ENCODE measurements at places on chromosomes 5 and 9. TPM values are rescaled to one million over a fixed set of nuclear protein-coding genes. Genes with fewer than 3 reads are reported as not detected.

Gene IRX2
- total RNA-seq: not detected

Gene PCDH12
- total RNA-seq: 3.6 TPM

Gene PCDHGB5
- total RNA-seq: 6.9 TPM

Gene SLC45A2
- not detected for total RNA-seq

Gene CD72
- not detected for total RNA-seq

Gene NR2F1-AS1
- total RNA-seq: 9.5 TPM

- no peaks in the 10 kb centered on the region for H3K36me3 ChIP-seq
- H3K4me3 ChIP-seq: no peak overlapping the region
- no peak overlapping the region for H3K27ac ChIP-seq
- no peaks in the 10 kb centered on the region for H3K27me3 ChIP-seq
Observed at GRCh38 chr5:147621016-147621415, 111.1 kb upstream of the DPYSL3 start.

Gene NUTM2F
- not detected for total RNA-seq

Gene ADGRV1
- total RNA-seq: 0.50 TPM

- H3K27ac ChIP-seq: no peak overlapping the region
- no peaks in the 10 kb centered on the region for H3K27me3 ChIP-seq
- no peak for DNase-seq
- H3K36me3 ChIP-seq: no peaks in the 10 kb centered on the region
- no peak overlapping the region for H3K4me3 ChIP-seq
Observed at GRCh38 chr5:126446498-126447224, 23.5 kb downstream of the GRAMD2B start.

DNA sequence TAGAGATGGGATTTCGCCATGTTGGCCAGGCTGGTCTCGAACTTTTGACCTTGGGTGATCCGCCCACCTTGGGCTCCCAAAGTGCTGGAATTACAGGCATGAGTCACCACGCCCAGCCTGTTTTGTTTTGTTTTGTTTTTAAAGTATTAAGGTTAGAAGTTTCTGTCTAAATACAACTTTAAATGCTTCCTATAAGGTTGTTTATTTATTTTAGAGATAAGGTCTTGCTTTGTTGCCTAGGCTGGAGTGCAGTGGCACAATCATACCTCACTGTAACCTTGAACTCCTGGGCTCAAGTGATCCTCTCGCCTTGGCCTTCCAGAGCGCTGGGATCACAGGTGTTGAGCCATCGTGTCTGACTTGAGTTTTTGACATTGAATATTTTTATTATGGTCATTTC, 11.4 kb downstream of the MRRF start:
- no peak overlapping the region for H3K4me3 ChIP-seq
- H3K4me1 ChIP-seq: no peaks in the 10 kb centered on the region
- no peak overlapping the region for H3K27ac ChIP-seq
- H3K27me3 ChIP-seq: no peaks in the 10 kb centered on the region

DNA sequence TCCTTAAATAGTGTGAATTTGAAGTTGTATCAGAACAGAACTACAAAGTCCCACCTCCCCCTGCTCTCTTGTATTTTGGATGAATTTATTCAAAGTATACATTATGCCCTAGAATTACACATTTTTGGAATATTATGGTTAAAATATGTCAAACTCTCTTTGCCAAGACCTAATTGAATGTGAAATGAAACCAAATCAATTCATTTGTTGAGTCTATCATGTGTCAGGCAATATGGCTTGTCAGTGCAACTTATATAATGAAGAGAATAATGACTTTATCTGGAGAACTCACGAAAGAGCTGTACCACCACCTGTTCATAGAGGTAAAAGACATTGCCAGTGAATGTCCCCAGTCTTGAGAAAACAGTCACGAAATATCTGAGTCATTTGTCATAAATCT, 106.8 kb downstream of the TUSC1 start:
- no peak for DNase-seq
- H3K4me3 ChIP-seq: no peak overlapping the region
- H3K27me3 ChIP-seq: no peaks in the 10 kb centered on the region
- no peaks in the 10 kb centered on the region for H3K36me3 ChIP-seq

Gene CCDC183
- 0.33 TPM for total RNA-seq

Gene VCAN
- 117 TPM for total RNA-seq

- no peak overlapping the region for H3K4me3 ChIP-seq
- peaks cover 12% of the 10 kb centered on the region for H3K4me1 ChIP-seq
- H3K27ac ChIP-seq: no peak overlapping the region
- no peak for DNase-seq
- H3K36me3 ChIP-seq: no peaks in the 10 kb centered on the region
Observed at GRCh38 chr5:10591159-10591558, 27.3 kb downstream of the ANKRD33B start.

GRCh38 chr5:16179511-16179935, at the start of gene MARCHF11:
Gene MARCHF11, minus strand, starts transcription at chr5:16179791. Its CDS starts 216 bp downstream, at chr5:16179575.
- peaks cover 5% of the 10 kb centered on the region for H3K4me1 ChIP-seq
- H3K36me3 ChIP-seq: no peaks in the 10 kb centered on the region
- H3K27ac ChIP-seq: no peak within 1 kb of the TSS
- H3K4me3 ChIP-seq: peak within 1 kb of the TSS; percentile 12
- no peak for DNase-seq

- no peak for DNase-seq
- no peak overlapping the region for H3K4me3 ChIP-seq
- no peaks in the 10 kb centered on the region for H3K27me3 ChIP-seq
- H3K36me3 ChIP-seq: no peaks in the 10 kb centered on the region
- H3K4me1 ChIP-seq: no peaks in the 10 kb centered on the region
Observed at GRCh38 chr5:3302228-3302627, 293.4 kb upstream of the IRX1 start.

Gene DNAJC21
- 61.2 TPM for total RNA-seq

Gene IL5
- not detected for total RNA-seq

Gene PCAT7
- not detected for total RNA-seq

Gene MYMK
- total RNA-seq: not detected

DNA sequence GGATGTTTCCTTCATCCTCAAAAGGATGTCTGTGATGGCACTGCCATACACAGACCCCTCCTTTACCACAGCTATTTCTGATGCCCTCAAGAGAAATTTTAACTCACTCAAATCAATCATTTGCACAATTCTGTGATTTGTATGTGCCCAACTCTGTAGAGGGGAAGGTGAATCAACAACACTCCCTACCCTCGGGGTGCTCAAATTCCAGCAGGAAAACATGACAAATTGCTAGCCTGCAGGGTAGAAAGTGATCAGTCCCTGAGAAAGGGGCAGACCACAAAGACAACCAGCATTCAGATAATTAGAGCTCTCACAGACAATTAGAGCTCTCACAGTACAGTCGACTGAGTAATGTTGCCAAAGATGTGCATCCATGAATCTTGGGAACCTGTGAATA, 45.3 kb upstream of the FOXE1 start:
- no peaks in the 10 kb centered on the region for H3K36me3 ChIP-seq
- H3K27me3 ChIP-seq: peaks cover 50% of the 10 kb centered on the region
- H3K4me3 ChIP-seq: no peak overlapping the region
- no peak overlapping the region for H3K27ac ChIP-seq

Gene PFN3
- total RNA-seq: not detected

GRCh38 chr5:132112111-132112510, 38.5 kb downstream of the CSF2 start:
- no peak for DNase-seq
- H3K4me1 ChIP-seq: no peaks in the 10 kb centered on the region
- H3K27ac ChIP-seq: no peak overlapping the region
- H3K27me3 ChIP-seq: no peaks in the 10 kb centered on the region
- no peak overlapping the region for H3K4me3 ChIP-seq
- no peaks in the 10 kb centered on the region for H3K36me3 ChIP-seq

DNA sequence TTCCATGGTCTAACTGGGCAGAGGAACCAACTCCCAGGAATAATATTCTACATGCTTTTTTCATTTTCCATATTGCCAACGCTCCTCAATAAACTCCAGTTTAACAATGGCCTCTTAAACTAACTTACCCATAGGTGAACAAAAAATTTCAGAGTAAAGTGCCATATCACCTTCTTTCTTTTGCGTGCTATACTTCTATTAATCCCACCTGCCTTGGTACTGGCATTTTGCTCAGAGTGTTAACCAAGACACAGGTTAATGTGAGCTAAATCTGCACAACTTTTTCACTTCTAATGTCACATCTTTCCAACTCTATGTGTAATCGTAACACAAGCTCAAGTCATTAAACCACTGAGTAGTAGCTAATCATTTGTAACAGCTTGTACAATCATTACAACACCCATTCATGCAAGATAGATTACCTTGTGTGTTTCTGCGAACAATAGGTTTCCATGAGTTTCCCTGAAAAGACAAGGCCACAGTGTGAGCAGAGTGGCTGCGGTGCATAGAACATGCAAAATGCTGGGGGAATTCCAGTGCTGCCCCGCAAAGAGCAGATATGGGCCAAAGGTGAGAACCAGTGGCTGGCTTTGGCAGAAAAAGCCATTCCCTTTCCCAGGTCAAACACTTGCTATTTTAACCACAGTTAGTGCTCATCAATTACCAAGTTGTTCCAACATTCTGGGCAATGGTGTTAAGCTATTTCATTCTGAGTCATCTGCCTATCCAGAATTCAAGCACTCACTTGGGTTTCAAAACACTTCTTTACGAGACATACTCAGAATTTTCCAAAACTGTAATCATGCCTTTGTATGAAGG, 42.8 kb downstream of the TIMD4 start:
- H3K27ac ChIP-seq: no peak overlapping the region
- no peaks in the 10 kb centered on the region for H3K27me3 ChIP-seq
- no peak for DNase-seq
- no peaks in the 10 kb centered on the region for H3K4me1 ChIP-seq
- no peak overlapping the region for H3K4me3 ChIP-seq

- H3K4me3 ChIP-seq: no peak overlapping the region
- no peak overlapping the region for H3K27ac ChIP-seq
- H3K27me3 ChIP-seq: no peaks in the 10 kb centered on the region
- H3K4me1 ChIP-seq: no peaks in the 10 kb centered on the region
- no peaks in the 10 kb centered on the region for H3K36me3 ChIP-seq
Observed at GRCh38 chr5:136350343-136350742, 15.0 kb downstream of the TRPC7 start.

DNA sequence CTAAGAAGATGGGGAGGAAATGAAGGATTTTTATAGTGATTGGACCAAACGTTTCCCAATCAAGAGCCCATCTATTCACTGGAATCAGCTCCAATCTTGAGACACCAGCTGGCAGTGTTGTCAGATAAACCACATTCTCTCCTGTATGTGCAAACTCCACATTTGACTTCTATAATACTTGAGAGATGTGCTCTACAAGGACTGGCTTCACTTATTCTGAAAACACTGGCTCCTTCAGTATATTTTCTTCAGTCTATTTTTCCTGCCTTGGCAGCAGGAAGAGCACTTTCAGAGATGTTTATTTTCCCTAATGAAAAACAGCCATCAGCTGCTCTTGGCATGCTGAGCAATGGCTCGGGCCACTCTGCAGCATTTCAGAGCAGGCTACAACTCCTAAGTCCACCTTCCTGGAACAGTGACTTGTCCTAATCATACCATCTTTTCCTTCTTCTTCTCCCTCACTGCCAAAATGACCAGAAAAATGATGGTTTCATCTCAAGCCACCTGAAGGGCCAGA, 96.9 kb upstream of the FSTL4 start:
- no peak overlapping the region for H3K27ac ChIP-seq
- no peaks in the 10 kb centered on the region for H3K36me3 ChIP-seq
- H3K27me3 ChIP-seq: no peaks in the 10 kb centered on the region
- no peak overlapping the region for H3K4me3 ChIP-seq
- peaks cover 20% of the 10 kb centered on the region for H3K4me1 ChIP-seq

DNA sequence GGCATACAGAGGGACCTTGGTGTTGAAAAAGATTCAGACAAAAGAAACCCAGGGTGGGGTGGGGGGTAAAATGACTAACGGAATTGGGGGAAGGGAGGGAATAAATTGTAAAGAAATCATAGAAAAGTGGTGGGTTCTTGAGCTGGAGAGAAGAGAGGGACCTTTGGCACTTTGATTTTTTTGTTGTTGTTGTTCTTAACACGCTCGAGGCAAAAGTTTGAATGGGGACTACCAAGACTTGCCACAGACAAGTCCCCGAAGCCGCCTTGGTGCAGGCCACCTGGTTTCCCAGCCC, 616 bp downstream of the VCAN start:
- peak overlapping the region; percentile 51 for H3K4me3 ChIP-seq
- no peak for DNase-seq
- no peaks in the 10 kb centered on the region for H3K27me3 ChIP-seq
- peaks cover 44% of the 10 kb centered on the region for H3K4me1 ChIP-seq
- H3K36me3 ChIP-seq: no peaks in the 10 kb centered on the region

DNA sequence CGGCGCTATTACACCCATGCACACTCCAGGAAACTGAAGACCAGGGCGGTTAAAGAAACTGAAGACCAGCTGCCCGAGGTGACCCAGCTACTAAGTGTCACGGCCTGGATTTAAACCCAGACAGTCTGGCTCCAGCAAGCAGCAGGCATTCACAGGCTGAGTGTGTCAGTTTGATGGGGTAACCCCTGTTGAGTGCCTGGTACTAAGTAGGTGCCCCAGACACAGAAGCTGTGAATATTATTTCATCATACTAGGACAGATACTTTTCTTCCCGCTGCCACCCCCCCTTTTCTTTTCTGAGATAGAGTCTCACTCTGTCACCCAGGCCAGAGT, 7.3 kb downstream of the ENG start:
- peaks cover 9% of the 10 kb centered on the region for H3K36me3 ChIP-seq
- H3K27ac ChIP-seq: peak overlapping the region; percentile 68
- peak overlapping the region; percentile 17 for H3K4me3 ChIP-seq
- H3K4me1 ChIP-seq: peaks cover 42% of the 10 kb centered on the region
- no peak for DNase-seq

Gene SHOC1
- total RNA-seq: not detected

DNA sequence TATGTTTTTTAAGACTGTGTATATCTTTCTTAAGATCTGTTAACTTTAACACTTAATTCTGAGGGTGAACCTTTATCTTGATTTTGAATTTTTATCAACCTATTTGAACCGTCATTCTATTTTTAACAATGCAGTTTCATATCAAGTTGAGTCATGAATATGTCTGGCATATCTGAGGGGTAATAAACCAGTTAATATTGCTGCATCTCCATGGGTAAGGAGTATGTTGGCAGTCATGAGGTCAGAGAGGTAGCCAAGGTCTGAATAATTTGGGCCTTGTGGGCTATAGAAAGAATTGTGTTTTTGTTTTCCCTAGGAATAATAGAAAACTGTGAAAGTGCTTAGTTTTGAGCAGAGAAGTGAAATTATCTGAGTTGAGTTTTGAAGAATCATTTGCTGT, 419.0 kb downstream of the PLK2 start:
- H3K27ac ChIP-seq: no peak overlapping the region
- no peaks in the 10 kb centered on the region for H3K4me1 ChIP-seq
- no peak overlapping the region for H3K4me3 ChIP-seq

GRCh38 chr5:21831145-21831787, 1021.9 kb downstream of the CDH12 start:
- H3K27me3 ChIP-seq: no peaks in the 10 kb centered on the region
- no peak for DNase-seq
- no peaks in the 10 kb centered on the region for H3K4me1 ChIP-seq
- no peak overlapping the region for H3K4me3 ChIP-seq
- no peak overlapping the region for H3K27ac ChIP-seq

- no peak overlapping the region for H3K4me3 ChIP-seq
- no peak overlapping the region for H3K27ac ChIP-seq
- H3K27me3 ChIP-seq: no peaks in the 10 kb centered on the region
- H3K4me1 ChIP-seq: no peaks in the 10 kb centered on the region
Observed at GRCh38 chr5:12270914-12271313, 366.7 kb upstream of the CTNND2 start.

Gene WNK2
- 89.9 TPM for total RNA-seq

- no peak for DNase-seq
- peak overlapping the region; percentile 47 for H3K27ac ChIP-seq
- peaks cover 72% of the 10 kb centered on the region for H3K4me1 ChIP-seq
Observed at GRCh38 chr9:81592887-81593266, 96.5 kb downstream of the TLE1 start.

GRCh38 chr5:66796305-66797292, 200.4 kb downstream of the MAST4 start:
- H3K4me1 ChIP-seq: no peaks in the 10 kb centered on the region
- no peak for DNase-seq
- no peak overlapping the region for H3K27ac ChIP-seq
- no peaks in the 10 kb centered on the region for H3K36me3 ChIP-seq
- H3K4me3 ChIP-seq: no peak overlapping the region

Gene SLC25A48
- total RNA-seq: 0.42 TPM

Gene CARD9
- 1.7 TPM for total RNA-seq

Data from esophagus muscularis mucosa (tissue), 4 donors.